HS-27A (cell line): ENCODE measurements at places on chromosomes 1 and 21.

- DNase-seq, result no peak
These were observed 6.8 kb upstream of the UTP25 start for GRCh38 chr1:209820986-209821385.

DNA sequence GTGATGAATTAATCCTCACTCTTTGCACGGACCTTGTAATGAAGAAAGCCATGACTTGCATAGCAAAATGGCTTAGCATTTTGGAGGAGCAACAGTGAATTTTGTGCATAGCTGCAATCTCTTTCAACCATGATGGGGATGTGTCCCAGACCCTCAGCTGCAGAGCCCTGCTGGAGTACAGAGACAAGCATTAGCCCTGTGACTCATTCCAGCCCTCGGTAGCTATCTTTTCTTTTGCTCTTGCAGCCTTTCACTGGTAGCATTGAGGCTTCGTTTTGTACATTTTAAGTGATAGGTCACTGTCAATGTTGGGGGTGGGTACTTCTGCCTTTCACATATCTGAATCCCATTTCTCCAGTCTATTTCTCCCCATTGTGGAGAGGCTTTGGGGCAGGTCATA is 58.4 kb downstream of the SLC35F3 start:
- DNase-seq, result no peak

- DNase-seq, result no peak
These were observed 30.9 kb downstream of the PROX1 start for GRCh38 chr1:214018386-214019268.

GRCh38 chr1:68157416-68157815 is 74.9 kb downstream of the WLS start:
- no peak for DNase-seq

DNA sequence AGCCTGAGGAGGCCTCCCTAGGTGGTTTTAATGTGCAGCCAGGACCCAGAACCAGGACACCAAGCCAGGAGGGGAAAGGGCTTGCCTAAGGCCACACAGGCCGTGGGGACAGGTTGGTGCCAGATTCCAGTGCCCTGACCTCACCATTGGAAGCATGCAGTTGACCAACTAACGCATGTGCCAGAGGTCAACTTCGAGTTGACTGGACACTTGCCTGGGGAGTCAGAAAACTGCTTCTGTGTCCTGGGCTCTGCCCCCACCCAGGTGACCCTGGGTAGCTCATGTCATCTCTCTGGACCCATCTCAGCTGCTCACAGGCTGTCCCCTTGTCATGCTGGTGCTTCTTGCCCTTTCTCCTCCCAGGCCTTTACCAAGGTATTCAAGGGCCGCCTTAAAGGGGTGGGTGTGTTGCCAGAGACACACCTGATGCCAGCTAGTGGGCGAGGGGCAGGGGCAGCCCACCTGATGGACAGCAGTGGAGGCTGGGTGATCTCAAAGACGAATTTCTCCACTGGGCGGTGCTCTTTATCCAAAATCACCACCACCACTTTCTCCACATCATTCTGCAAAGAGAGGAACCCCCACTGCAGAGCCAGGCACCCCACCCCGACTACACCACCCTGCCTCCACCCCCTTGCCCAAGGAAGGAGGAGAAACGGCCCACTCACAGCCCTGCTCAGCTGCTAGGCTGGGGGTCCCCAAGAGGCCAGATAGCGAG is 4.4 kb downstream of the MAD2L2 start:
- DNase-seq, result no peak

DNA sequence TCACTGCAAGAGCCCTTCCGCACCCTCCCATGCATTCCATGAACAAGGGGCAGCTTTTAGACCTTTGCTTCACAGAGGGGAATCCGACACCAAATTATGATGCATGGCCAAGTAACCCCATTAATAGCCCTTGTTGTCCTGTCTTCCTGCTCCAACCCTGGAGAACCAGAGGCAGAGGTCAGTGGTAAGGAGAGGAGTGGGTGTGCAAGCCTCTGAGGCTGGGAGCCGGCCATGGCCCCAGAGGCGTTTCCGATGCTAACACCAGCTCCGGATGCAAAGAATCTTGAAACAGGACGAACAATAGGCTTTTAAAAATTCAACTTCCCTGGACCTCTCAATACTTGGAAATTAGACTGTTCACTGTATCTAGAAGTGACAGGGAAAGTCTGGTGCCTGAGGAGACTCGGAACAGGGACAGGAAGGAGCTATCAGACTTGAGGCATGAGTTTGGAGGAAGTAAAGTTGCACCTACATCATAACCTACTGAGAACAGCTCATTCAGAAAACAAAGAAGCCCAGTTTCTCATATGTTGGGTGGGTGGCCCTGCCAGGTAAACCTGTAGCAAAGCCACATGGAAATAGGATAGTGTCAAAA is 101.2 kb upstream of the ERG start:
- DNase-seq, result no peak

DNA sequence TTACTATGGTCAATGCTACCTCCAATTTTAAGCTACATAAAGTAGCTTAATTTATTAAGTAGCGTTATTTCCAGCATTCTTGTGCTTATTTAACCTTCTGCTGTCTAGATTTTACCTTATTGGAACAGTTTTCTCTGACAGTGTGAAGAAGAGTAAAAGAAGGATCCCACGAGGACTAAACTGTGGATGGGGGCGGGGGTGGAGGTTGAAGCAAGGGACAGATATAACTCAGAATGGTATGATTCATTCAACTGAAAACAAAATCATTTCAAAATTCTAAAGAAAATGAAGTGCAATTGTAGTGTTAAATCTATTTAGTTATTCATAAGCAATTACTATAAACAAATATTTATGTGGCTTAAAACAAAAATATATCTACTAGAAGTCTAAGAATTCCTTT is 11.5 kb upstream of the VAV3 start:
- no peak for DNase-seq

DNA sequence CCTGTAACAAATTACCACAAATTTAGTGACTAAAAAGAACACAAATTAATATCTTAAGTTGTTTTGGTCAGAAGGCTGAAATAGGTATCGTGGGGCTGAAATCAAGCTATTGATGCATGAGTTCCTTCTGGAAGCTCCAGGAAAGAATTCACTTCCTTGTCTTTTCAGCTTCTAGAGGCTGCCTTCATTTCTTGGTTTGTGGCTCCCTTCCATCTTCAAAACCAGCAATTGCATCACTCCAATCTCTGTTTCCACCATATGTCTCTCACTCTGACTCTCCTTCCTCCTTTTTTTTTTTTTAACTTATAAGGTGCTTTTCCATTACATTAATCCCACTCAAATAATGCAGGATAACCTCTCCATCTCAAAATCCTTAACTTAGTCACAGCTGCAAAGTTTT is 78.4 kb downstream of the OLFM3 start:
- DNase-seq, result no peak

GRCh38 chr1:119859647-119860046 is 36.7 kb downstream of the ADAM30 start:
- peak; percentile 40 for DNase-seq

DNA sequence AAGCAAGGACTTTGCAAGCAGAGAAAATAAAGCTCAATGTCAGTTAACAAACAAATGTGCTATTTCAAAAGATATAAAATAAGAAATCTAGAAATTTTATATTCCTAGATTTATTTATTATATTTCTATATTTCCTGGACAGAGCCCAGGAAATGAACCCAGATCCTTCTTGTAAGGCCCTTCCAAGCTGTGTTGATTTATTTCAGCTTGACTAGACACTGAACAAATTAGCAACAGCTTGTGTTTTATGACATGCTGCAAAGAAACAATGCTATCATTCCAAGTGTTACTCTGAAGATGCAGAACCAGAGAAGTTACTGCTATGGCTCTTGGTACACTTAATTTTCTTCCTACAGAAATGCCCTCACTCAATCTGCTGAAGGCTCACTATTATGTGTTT is 6.2 kb downstream of the TGFBR3 start:
- no peak for DNase-seq

DNA sequence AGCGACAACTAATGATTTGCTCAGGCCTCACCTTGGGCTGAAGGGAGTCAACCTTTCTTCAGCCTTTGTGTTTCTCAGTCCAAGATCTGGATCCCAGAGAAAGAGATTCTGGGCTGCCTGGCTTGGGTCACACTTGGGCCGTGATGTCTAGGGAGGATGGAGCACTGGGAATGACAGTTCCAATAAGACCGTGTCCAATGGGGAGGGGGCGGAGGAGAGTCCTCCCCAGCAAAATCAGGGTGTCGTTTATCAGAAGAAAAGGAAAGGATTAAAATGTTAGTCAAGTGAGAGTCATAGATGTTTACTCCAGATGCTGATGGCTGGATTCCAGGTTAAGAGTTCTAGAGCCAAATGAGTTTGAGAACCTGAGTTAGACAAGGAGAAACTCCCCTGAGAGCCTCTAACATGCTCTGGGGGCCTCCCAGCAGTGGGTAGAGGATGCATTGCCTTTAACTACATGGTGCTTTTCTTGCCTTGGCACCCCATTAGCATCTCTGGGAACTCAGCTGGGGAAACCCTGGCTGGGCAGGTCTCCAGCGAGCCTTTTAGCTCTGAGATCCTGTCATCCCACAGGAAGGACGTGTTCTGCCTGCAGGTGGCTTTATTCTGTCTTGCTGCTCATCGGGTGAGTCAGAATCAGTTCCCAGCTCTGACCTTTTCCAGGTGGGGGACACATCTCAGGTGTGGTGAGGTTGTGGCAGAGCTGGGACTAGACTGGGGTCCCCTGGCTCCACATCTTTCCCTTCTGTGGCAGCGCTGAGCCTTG is 22.2 kb downstream of the NIPAL3 start:
- DNase-seq, result no peak

GRCh38 chr1:30275926-30276764 is 447.2 kb downstream of the MATN1 start:
- no peak for DNase-seq

- no peak for DNase-seq
These were observed 112.6 kb downstream of the SEC16B start for GRCh38 chr1:177857285-177857684.

- no peak for DNase-seq
These were observed at the start of gene ACOT11 for GRCh38 chr1:54547601-54548388. Gene ACOT11, plus strand, starts transcription at chr1:54548228. Its CDS starts 82 bp downstream, at chr1:54548310.

DNA sequence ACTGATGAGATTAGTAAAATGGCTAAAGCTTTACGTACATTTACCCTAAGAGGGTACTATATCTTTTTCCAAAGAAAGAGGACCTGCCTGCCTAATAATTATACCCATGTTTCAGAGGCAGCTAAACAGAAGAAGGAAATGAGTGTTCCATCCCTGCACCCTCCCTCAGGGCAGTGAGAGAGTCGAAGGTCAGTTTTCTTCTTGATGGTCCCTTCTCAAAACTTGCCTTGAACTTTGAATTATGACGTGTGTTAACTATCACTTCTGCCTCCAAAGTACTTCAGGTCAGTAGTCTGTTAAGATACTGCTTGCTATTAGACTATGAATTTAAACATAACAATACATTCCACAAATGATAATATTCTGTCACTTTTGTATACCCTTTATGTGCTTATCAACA is 294.8 kb upstream of the CHRM3 start:
- no peak for DNase-seq

DNA sequence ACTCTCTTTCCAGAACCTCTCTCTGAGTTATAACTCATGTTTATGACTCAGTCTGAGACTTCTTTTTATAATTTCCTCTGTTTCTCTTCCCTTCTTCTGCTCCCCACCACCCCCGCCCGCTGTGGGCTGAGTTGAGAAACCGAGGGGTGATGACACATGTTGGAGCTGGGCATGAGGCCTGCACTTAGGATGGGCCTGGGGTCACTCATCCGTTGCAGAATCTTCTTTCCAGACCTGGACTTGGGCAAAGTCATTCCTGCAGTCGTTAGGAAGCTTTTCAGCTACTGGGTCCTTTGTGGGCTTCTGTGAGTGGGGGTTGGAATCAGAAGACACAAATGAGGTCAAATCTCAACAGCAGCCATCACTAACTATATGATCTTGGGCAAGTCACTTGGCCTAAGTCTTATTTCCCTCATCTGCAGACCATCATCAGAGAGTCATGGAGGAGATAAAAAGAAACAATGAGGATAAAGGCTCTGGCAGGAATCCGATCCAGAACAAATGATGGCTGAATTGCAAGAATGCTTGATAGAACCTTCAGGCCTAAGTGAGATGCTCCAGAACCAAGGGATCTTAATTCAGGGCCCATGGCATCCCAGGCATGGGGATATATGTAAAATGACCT is 53.4 kb downstream of the RPS6KA1 start:
- DNase-seq, result no peak

- no peak for DNase-seq
These were observed 618 bp downstream of the TRAPPC10 start for GRCh38 chr21:44012474-44013379.

GRCh38 chr1:19439464-19440171 is 45.7 kb downstream of the CAPZB start:
- no peak for DNase-seq

DNA sequence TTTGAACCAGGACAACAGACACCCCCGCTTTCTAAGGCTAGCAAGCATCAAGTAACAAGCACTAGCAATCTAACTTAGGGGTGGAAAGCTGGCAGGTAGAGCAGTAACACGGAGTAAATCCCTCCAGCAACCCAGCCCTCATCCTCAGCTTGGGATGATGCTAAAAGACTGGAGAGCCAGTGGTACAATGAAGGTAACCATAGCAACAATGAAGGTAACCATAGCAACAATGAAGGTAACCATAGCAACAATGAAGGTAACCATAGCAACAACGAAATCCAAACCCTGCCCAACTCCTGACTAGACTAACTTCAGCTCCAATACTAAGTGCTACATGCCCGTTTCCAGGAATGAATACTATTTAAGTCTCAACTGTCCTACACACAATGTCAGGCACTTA is 22.2 kb upstream of the EIF4G3 start:
- no peak for DNase-seq

DNA sequence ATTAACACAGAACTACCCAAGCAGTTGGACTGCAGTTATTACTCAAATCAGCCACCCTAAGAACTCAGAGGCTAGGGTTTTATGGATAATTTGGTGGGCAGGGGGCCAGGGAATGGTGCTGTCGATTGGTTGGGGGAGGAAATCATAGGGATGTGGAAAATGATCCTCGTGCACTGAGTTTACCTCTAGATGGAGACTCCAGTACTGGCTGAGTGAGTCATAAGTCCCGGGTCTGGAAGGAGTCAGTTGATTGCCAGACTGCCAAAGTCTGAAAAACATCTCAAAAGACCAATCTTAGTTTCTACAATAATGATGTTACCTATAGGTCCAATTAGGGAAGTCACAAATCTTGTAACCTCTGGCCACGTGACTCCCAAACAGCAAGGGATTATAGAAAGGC is 257.5 kb upstream of the PRMT6 start:
- no peak for DNase-seq

GRCh38 chr1:43547538-43548072 is 16.9 kb downstream of the PTPRF start:
- DNase-seq, result no peak
